Heart left ventricle (tissue), 16 donors: ENCODE measurements at places on chromosomes 4 and X. TPM values are rescaled to one million over a fixed set of nuclear protein-coding genes. Genes with fewer than 3 reads are reported as not detected.
A peak's percentile ranks its signal among the peaks of the same experiment; 100 is the strongest.

The ZCCHC13 gene
- not detected for total RNA-seq

The NIPAL1 gene
- 0.06 TPM for total RNA-seq

The GPR143 gene
- total RNA-seq = not detected

The FDCSP gene
- not detected for total RNA-seq

DNA sequence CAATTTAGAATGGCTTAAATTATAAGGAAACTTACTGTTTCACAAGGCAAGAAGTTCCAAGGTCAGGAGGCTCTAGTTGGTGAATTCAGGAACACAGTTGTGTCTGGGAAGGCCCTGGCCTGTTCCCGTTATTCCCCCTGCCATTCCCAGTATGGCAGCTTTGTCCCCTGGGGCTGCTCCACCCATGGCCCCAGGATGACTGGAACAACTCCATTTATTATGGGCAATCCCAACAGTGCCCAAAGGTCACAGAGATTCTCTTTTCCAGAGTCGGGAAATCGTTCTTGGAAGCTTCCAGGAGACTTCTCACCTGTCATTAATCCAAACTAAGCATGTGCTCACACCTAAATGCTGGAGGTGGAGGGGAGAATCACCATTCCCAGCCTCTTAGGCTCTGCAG is 2.8 kb upstream of the PRKG2 start:
- no peak for DNase-seq

DNA sequence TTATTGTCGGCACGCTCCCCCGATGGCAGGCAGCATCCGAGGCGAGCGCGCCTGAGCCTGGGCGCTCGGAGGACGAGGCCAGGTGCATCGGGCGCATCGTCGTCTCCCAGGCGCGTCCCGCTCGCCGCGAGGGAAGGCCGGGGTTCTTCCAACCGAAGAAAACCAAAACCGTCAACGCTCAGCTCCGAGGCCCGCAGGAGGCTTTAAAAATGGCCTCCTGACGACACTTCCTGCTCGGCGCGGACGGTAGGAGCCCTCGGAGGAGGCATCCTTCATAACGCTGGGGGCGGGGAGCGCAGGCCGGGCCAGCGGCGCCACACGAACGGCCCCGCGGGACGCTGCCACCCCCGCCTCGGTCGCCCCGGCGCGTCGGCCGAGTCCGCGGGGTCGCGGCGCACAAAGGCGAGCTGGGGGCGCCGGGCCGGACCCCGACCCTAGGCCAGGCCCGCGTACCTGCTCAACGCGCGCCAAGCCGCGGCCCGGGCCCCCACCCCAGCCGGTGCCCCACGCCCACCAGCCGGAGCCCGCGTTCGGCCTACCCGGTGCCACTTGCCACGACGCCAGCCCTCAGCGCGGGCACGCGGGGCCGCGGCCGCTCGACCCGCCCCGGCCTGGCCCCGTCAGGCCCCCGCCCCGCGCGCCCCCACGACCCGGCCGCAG is 501 bp downstream of the ZNF518B start:
- DNase-seq = peak; percentile 65

DNA sequence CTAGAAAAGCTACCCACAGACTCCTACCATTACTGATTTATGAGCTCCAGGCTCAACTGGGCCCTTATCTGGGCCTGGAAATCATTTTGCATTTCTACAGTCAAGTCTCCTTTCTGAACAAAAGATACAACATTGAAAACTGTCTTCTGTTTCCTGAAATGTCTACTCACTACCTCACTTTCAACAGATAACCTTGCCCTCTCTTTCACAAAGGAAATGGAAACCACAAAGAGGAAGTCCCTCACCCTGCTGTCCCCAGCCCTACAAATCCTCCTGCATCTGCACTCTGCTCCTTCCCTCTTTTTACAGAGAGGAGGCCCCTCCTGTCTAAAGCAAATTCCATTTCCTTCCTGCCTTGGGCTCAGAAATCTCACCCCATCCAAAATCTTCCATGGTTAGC is 24.8 kb upstream of the CYBB start:
- DNase-seq = no peak

- DNase-seq = no peak
These were observed 189.9 kb upstream of the RBPJ start for GRCh38 chr4:26130841-26131432.

GRCh38 chrX:130691576-130691975 is 211.4 kb downstream of the ENOX2 start:
- no peak for DNase-seq

DNA sequence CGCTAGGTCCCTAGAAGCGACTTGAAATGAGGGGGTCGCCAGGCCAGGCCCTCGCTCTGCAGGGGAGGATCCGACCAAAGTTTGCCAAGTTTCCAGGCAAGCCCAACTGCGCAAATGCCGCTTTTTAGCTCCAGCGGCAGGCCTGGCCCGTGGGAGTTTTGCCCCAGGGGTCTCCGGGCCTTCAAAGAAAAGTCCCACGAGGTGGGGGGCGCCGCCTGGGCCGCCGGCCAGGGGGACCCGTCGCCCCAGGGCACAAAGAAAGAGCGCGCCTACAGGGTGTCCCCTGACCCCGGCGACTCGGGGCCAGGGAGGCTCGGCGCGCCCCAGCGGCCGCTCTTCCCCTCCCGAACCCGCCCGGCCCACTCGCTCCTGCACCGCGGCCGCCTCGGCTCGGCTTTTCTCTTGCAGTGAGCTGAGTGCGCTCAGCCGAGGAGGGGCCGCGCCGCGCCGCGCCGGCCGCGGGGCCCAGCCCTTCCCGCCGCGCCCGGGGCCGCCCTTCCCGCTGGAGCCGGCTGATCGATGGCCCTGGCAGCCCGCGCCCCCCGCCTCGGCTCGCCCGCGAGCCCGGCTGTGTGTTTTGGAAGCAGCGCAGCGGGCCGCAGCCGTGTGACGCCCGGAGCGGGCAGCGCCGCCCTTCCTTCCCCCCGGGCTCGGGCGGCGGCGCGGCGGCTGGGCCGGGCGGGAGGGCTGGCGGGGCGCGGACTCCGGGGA is 754 bp upstream of the KLF3 start:
- DNase-seq = no peak

DNA sequence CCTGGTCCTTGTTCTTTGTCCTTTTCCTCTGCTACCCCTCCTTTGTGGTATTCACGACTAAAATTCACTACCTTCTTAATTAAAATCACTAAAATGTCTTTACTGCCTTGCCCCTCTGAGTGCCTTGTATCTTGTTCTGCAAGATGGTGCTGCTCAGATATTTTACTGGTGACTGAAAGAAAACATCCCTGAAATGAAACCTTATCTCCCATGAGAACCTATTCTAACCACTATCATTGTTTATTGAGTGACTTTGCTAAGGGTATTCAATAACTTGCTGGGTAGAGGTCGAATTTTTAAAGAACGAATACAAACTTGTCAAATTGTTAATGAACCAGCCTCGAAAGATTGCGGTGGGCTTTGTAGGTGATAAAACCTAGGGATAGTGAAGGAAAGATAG is 52.8 kb downstream of the SPRY1 start:
- no peak for DNase-seq

- DNase-seq = no peak
These were observed 1081.8 kb upstream of the GRID2 start for GRCh38 chr4:91222014-91222413.

DNA sequence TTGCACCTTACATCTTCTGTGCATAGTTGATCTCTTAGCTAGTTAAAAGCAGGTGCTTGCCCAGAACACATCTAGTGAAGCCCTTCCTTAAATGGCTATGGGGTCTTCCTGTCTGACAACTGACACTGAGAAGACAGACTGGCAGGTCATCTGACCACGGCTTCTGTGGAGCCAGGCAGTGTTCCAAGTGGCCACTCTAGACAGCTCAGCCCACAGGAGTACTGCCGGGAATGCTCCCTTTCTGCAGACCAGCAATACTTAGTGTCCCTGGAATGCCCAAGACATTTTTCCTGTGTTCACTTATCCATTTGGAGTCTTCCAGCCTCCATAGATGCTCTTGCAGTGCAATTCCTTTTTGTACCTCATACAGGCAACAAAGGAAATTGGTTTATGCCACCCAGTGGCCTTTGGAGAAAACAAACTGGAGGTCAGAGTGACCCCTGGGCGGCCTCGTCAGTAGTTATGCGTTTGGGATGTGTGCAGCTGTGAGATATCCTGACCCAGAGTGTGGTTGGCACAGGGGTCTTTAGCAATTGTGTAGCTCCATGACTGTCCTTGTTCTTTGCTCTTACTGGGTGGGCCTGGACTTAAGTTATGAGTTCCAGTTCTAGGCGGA is 335.5 kb downstream of the ARHGAP10 start:
- DNase-seq = no peak

GRCh38 chr4:22532896-22533295 is 17.0 kb upstream of the ADGRA3 start:
- DNase-seq = no peak

GRCh38 chr4:15451866-15452765 is 17.6 kb upstream of the CC2D2A start:
- DNase-seq = no peak

DNA sequence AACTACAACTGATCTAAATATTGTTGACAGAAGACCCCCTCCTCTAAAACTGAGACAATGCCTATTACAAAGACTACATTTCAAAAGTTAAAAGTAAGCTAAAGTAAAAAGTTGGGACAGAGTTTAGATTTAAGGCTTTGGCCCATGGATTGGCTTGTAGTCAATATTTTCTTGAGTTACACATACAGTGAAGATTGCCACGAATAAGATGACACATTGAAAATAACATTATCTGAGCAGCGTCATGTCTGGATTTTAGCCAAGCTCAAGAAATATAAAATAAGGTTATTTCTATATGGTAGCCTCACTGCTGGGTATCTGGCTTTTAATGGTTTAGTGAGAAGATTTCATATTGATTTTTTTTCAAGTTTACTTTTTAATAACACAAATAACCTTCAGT is 266.2 kb upstream of the LDB2 start:
- DNase-seq = no peak

GRCh38 chr4:156790866-156791265 is 180.7 kb downstream of the PDGFC start:
- DNase-seq = no peak

DNA sequence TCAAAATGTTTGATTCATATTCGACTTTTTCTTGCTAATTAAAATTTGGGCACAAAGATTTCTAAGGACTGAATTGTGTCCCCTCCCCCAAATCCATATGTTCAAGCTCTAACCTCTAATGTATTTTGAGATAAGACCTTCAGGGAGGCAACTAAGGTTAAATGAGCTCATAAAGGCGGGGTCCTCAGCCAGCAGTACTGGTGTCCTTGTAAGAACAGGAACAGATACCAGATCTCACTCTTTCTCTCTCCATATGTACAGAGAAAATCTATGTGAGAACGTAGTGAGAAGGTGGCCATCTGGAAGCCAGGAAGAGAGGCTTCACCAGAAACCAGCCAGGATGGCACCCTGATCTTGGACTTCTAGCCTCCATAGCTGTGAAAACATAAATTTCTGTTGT is 116.9 kb downstream of the VEGFC start:
- DNase-seq = no peak

DNA sequence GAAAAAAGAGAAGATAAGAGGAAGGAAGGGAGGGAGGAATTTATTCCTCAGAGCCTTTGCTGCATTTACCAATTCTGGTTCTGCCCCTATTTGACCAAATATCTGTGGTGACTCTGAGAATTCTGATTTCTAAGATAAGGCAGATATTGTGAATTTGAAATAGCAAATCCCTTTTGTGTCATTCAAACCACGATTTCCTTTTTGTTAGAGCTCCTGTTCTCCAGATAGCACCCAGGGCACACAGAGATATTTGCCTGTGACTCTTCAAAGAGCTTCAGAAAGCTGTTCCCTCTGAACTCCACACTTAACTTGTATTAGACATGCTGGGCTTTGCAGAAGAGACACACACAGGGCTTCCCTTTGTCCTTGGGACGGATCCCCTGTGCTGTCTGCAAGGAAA is 272.2 kb downstream of the DHRSX start:
- no peak for DNase-seq

GRCh38 chr4:186201535-186202230 is 10.3 kb downstream of the CYP4V2 start:
- no peak for DNase-seq

GRCh38 chr4:186483656-186484055 is 71.7 kb downstream of the MTNR1A start:
- DNase-seq = no peak

DNA sequence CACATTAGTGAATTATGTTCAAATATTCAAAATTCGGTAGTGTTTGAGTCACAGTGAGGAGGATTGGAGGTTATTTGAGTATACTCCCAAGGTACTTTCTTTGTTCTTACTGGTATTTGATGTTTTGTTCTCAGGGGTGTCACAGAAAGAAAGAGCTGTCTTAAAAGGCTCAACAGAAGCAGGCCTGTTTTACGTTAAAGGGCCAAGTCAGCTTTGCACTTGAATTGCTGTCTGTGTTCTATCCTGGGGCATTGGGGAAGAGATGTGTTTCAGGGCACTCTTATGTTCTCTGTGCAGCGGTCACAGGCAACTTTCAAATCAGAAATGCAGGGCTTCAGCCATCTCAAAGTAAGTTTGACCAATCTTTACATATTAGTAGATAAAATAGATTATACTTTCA is 1113.1 kb upstream of the LCORL start:
- DNase-seq = no peak
